SJCRH30 (cell line): ENCODE measurements at places on chromosomes 11 and 22. TPM values are rescaled to one million over a fixed set of nuclear protein-coding genes. Genes with fewer than 3 reads are reported as not detected.

GRCh38 chr22:20491346-20491745, 4.2 kb downstream of the KLHL22 start:
- DNase-seq, result no peak

DNA sequence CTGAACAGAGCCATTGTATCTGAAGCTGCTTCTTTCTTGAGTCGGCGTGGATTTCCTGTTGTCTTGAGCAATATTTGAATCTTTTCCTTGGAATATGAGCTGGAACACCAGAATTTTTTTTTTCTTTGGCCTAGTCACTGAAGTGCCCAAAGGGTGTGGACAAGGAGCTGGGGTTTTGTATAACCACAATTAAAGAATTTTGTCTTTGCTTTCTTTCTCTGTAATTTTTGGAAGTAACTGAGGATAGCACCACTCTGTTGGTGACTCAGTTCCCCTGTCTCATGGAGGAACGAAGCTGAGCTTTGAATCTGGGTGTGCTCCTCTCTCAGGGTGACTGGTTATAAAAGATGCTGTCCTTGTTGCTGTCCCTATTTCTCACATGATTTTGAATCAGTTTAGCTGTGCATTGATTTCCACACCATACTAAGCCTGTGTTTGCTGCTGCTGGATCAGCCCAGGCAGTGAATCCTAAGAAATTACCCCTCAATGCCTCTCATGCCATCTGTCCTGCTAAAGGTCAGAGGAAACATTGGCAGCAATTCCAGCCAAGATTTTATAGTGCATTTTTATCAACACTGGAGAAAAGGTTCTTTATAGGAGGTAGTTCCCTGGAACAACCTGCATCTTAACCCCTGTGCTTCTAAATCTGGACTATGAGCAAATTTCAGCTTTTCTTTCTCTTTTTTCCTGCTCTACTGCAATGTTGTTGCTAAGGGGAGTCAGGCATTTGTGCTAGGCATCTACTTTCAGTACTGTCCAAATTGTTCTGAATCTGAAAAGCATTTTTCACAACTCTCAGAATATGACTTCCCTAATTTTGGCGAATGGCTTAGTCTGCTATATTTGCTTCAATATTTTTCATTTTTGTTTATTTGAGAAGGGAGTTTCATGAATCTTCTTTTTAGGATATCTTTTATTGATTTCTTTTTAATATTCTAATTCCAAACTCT, 540.8 kb downstream of the SOX6 start:
- no peak for DNase-seq

- DNase-seq, result no peak
These were observed 773 bp downstream of the MIAT start for GRCh38 chr22:26658161-26658560.

DNA sequence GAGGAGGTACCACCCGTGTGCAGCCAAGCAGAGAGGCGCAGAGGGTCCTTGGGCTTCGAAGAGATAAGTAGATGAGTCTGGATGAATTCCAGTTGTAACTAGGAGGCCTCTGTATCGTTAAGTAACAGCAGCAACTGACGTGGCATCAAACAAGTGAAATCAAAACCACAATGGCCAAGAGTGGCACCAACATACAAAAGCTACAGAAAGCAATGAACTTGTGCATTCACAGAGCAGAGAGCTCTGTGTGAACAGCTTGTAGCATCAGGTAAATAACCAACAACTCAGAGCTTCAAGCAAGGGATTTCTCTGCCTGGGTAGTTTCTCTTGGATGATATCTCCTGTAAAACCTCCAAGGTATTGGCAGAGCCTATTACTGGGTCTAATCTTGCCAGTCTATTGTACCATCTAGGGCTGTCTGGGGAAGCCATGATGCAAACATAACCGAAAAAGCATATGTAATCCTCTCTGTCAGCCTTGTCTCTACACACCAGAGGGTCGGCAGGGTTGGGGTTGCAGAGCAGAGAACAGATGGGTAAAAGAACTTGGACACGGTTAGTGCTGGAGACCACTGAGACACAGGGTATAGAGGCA, 83.1 kb upstream of the USP47 start:
- DNase-seq, result no peak

GRCh38 chr22:31952472-31952871, 8.1 kb downstream of the YWHAH start:
- DNase-seq, result no peak

DNA sequence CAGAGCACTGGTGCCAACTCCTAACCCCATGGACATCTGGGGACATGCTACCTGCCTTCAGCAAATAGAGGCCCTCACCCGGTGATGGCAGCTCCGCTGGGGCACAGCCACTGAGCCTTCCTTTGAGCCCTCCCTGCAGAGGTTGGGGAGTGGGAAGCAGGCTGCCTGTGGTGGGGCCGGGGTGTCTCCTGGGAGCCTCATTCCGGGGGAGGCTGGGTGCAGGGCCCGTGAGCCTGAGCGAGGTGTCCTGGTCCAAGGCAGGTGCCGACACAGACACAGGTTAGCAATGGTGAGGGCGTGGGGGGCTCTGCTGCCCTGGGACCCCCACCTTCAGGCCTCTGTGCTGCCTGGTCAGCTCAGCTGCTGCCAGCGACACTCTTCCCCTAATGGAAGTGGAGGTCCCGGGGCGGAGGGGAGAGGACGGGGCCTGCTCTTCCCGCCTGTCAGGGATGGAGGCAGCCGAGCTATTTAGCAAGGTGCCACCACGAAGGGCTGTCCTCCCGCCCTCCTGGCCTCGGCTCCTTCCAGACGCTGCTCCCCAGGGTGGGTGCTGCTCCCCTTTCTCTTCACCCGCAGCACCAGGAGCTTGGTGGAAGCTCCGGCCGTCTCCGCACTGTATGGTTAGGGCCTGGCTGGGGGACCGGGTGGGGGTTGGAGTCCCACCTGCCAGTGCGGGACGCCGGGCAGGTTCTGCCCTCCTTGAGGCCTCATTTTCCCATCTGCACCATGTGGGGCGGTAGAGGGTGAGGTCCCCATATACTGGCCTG, 11.2 kb downstream of the TSPAN4 start:
- DNase-seq, result no peak

DNA sequence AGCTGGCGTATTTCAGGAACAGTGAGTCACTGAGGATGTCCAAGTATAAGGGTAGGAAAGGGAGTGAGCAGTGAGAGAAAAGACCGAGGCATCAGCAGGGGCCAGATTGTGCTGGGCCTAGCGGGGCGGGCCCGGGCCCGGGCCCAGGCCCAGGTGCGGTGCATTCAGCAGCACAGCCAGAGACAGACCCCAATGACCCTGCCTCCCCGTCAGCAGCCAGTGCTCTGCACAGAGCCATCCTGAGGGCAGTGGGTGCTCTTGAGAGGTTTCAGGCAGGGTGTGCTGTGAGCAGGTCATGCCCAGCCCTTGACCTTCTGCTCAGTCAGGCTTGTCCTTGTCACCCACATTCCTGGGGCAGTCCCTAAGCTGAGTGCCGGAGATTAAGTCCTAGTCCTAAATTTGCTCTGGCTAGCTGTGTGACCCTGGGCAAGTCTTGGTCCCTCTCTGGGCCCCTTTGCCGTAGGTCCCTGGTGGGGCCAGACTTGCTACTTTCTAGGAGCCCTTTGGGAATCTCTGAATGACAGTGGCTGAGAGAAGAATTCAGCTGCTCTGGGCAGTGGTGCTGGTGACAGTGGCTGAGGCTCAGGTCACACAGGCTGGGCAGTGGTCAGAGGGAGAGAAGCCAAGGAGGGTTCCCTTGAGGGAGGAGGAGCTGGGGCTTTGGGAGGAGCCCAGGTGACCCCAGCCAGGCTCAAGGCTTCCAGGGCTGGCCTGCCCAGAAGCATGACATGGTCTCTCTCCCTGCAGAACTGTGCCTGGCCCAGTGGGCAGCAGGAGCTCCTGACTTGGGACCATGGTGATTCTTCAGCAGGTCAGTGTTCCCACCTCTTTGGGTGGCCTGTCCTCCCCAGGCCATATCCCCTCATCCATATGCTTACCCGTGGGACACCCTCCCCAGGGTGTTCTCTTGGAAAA, 2.1 kb downstream of the MYO7A start:
- no peak for DNase-seq

GRCh38 chr11:128666397-128666796, 27.5 kb upstream of the FLI1 start:
- DNase-seq, result no peak

DNA sequence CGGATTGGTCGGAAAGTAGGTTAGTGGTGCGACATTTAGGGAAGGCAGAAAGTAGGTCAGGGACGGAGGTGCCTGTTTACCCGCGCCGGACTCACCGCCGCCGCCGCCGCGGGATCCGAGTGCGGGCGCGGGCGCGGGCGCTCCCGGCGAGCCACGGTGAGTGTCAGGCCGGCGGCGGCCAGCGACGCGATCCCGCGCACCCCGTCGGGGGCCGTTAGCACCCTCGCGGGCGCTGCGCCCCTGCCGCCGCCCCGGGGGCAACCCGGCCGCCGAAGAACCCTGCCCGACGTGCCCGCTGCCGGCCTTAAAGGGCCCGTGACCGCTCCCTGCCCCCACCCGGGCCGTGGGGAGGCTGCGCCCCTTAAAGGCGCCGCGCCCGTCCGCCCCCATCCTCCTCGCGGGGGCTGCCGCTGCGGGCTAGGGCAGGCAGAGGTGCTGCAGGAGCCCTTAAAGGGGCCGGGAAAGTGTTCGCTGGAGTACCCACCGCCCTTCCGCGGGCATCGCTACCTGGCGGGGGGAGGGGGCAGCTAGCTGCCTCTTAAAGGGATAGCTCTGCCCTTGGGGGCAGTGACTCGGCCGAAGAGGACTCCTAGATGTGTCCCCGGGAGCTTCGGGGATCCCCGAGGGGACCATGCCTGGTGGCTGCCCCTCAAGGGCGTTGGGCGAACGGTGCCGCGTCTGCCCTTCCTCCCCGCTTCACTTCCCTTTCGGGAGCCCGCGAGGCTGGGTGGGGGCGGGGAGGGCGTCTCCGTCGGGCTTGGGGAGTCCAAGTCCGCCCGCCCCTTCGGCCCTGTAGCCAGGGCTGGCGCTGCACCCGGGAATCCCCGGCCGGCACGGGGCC, at the start of gene BMAL1:
TSS of gene BMAL1 (plus strand) at position 23 of the 841 bp plus-strand sequence. CDS start 76,519 bp downstream, outside the sequence.
- no peak for DNase-seq

GRCh38 chr11:78635814-78636506, 61.3 kb upstream of the NARS2 start:
- no peak for DNase-seq

Gene CBLIF
- total RNA-seq, result not detected in 2 replicates

Gene ACTN3
- not detected in 2 replicates for total RNA-seq

Gene CTSC
- 34.6 and 37.8 TPM in 2 replicates for total RNA-seq

Gene CARNS1
- 0.05 and 0.08 TPM in 2 replicates for total RNA-seq

Gene LMF2
- total RNA-seq, result 39.2 and 48.8 TPM in 2 replicates

Gene TMEM191C
- total RNA-seq, result 0.18 and 0.67 TPM in 2 replicates

Gene PANX3
- total RNA-seq, result not detected in 2 replicates

Gene OR56A1
- total RNA-seq, result not detected in 2 replicates
